Activated CD8-positive, alpha-beta memory T cell treated with anti-CD3 and anti-CD28 coated beads for 4 hours (primary cell): ENCODE measurements at places on chromosomes 12 and 14.
A peak's percentile ranks its signal among the peaks of the same experiment; 100 is the strongest.

DNA sequence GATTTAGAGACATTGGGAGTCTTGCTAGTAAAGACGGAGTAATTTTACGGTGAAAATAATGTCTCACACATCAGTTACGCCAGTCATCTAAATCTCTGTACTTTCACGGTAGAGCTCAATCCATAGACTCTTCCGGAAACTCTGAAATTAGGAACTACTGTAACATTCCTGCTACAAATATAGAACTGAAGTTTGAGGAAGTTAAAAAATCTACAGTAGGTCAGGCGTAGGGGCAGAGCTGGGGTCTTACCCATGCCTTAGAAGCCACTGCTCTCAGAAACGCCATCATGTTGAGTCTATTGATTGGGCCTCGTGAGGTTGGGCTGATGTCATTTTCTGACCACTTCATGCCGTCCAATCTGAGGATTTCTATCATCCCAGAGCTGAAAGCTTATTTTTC is 1029.8 kb upstream of the TMEM132C start:
- DNase-seq, result no peak

DNA sequence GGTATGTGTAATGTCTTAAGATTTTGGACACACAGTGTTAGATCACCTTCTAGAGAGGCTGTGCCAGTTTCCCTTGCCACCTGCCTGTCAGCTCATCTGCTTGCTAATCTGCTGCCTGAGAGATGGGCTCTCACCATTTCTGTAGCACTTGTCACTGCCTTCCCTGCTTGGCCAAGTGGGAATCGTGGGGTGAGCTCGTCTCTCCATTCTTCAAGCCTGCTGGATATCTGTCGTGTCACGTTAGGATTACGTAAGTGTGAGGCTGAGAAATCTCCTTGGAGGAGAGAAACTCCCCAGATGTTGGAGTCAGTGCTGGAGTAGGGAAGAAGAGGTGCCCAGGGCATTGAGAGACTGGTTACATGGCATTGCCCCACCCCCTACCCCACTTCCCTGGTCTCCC is 8.6 kb upstream of the RPH3A start:
- no peak for DNase-seq

DNA sequence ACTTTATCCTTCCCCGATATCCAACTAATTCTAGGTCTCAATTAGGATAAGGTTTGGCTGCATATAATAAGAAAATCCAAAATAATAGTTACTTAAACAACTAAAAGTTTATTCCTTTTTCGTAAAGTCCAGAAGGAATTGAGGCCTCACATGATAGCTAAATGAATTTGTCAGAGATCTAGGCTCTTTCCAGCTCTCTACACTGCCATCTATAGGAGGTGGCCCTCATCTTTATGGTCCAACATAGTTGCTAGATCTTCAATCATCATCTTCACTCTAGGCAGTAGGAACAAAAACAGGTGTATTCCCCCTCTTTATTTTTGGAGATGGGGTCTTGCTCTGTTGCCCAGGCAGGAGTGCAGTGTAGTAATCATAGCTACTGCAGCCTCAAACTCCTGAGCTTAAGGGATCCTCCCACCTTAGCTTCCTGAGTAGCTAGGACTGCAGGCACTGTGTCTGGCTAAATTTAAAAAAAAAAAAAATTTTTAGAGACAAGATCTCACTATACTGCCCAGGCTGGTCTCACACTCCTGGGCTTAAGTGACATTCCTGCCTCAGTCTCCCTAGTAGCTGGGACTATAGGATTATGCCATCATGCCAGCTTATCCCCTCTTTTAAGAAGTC is 46.5 kb upstream of the SAV1 start:
- DNase-seq, result no peak

GRCh38 chr14:22251090-22251489 is 337.9 kb downstream of the DAD1 start:
- DNase-seq, result no peak

DNA sequence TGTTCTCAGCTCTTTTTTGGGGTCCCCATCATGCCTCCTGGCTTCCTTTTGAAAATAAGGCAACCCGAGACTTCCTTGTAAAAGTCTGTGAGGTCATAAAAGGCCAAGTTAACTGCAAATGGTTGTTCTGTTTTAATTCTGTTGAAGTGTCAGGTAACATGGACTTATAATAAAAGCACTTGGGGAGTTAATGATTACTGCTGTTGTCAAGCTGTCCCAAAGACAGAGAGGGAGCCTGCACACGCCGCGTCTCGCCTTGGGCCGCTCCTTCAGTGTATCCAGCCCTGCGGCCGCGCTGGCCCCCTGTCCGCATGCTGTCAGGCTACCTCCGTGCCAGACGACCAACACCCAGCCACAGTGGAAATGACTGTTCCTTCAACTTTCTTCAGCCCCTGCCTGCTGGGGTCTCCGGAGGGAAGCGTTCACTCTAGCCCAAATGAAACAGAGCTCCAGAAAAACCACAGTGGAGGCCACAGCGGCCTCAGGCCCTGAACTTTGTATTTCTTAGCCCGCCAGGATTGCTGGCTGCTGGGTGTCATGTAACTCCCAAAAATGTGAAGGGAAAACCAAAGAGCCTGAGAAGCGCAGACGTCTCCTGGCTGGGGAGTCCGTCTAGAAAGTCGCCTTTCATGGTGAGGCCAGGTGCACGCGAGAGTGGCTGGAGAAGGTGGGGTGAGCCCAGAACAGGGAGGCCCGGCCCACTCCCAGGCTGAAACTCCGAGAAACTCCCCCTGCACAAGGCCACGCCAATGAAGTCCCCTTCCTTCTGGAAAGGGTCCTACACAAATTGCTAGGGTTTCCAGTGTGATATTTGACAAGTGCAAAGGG is 189.1 kb downstream of the ZFP36L1 start:
- no peak for DNase-seq

DNA sequence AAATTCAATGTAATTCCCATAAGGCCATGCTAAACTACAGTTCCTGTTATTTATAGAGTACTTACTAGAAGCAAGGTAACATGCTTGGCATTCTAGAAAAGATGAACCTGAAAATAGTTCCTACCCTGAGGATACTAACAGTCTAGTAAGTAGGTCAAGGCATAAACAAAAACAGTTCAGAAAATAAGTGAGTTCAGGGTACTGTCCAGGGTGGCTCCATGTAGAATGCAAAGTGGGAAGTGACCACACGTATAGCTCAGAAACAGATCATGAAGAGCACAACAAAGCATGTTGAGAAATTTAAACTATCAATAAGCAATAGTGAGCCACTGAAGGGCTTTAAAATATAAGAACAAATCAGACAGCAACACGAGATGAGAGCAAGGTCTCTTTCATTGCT is 2.3 kb downstream of the TMED10 start:
- DNase-seq, result no peak

GRCh38 chr12:75933101-75933500 is 98.5 kb downstream of the PHLDA1 start:
- DNase-seq, result no peak

DNA sequence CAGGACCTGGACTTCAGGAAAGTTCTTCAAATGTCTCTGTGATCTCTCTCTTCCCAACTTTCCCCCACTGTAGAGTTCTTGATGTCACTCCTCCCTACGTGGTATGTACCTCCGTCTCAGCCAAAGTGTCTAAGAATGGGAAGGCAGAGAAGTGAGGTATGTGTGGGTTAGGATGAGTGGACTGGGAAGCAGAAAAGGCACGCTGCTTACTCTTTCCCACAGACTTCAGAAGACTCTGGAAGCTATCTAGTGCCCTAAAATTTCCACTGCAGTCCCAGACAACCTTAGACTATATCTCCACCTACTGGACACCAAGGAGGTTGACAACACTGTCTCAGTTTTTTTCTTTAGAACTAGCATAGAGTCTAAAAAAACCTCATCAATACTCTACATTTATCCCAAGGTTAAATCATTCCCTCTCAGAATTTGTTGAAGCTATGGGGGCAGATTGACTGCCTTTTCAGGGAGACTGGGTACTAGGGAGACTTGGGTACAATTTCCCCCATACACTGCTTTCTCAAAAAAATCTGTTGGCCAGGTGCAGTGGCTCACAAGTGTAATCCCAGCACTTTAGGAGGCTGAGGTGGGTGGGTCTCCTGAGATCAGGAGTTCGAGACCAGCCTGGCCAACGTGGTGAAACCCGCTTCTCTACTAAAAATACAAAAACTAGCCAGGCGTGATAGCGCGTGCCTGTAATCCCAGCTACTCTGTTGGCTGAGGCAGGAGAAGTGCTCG is 20.6 kb upstream of the ITGA5 start:
- no peak for DNase-seq

GRCh38 chr12:29320295-29321085 is 60.5 kb downstream of the ERGIC2 start:
- no peak for DNase-seq

- no peak for DNase-seq
These were observed 114.3 kb upstream of the PDZRN4 start for GRCh38 chr12:41073633-41074472.

- no peak for DNase-seq
These were observed 2.3 kb upstream of the ACVRL1 start for GRCh38 chr12:51904951-51905470.

GRCh38 chr12:112252184-112252583 is 126.8 kb downstream of the TRAFD1 start:
- DNase-seq, result no peak

- DNase-seq, result no peak
These were observed 158.0 kb downstream of the SLC5A8 start for GRCh38 chr12:101051901-101052550.

DNA sequence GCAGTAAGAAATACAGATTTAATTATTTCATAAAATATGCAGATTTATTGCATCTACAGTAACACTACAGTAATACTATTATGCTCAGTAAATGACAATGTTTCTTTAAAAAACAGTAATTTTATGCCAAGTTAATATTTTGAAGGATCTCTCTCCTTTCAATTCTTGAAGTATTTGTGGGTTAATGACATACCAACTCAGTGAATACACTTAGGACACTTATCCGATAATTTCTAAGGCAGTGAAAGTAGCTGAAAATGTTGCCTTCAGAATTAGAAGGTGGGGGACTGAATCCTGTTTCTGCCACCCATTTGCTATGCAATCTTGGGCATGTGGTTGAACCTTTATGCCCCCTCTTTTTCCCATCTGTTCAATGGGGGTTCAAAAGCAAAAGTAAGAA is 24.8 kb upstream of the IFNG-AS1 start:
- no peak for DNase-seq

DNA sequence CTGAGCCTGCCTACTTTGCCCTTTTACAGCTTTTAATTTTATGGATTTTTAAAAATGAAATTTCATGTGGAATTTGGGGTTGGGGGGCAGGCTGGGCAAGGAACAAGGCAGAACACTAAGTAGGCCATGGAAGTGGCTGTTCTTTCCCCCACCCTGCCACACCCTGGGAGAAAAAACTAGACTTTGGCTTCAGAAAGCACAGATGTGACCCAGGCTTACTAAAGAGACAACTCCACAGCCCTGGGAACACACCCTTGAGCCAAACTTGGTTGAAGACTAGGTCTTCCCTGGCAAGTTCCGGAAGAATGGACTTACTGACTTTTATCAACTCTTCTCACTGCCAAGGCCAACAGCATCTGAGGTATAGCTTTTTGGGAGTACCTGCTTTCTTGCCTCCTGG is 40.3 kb downstream of the BAZ2A start:
- DNase-seq, result no peak

DNA sequence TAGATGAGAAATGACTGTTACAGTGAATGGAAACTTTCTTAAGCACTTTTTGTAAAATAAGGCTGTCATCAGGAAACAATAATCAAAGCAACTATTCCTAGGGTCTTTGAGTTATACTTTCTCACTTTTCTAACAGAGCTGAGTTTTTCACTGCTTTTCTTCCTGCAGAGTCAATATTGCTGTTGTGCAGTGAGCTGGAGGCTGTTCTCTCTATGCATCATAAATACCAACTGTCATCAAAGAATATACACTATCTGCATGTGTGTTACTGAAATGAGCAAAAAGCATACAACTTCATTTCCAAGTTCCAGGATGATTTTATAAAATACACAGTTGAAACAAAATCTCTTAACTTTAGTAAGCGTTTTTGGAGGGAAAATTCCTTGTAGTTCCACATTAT is 110.4 kb upstream of the CPSF6 start:
- DNase-seq, result no peak

- DNase-seq, result no peak
These were observed 69.8 kb upstream of the CLMN start for GRCh38 chr14:95389471-95390011.

GRCh38 chr14:35416108-35416750 is 11.7 kb upstream of the NFKBIA start:
- peak; percentile 77 for DNase-seq

- DNase-seq, result no peak
These were observed 960.3 kb upstream of the TMEM132C start for GRCh38 chr12:127306604-127307215.

GRCh38 chr14:65170768-65171507 is 68.6 kb upstream of the MAX start:
- DNase-seq, result no peak

GRCh38 chr12:86349196-86349595 is 93.0 kb upstream of the MGAT4C start:
- DNase-seq, result no peak

DNA sequence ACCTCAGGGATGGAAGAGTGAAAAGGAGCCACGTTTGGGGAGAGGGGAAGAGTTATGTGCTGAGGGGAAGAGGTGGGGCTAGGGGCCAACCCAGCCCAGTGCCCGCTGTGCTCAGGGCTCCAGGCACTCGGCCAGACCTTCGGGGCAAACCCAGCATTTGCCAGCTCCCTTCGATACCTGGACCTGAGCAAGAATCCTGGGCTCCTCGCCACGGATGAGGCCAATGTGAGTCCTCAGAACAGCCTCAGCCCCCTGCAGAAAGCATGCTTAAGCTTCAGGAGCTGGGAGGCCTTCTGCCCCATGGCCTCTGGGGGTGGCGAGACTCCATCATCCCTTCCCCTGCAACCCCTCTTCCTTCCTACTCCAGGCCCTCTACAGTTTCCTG is 5.0 kb downstream of the CARMIL3 start:
- DNase-seq, result no peak

- no peak for DNase-seq
These were observed 91.3 kb downstream of the TSPAN9 start for GRCh38 chr12:3168223-3169221.

- DNase-seq, result no peak
These were observed 211.6 kb downstream of the SLC6A15 start for GRCh38 chr12:84701041-84701440.

GRCh38 chr14:75720842-75721498 is 59.9 kb downstream of the TTLL5 start:
- DNase-seq, result no peak

- DNase-seq, result no peak
These were observed 242.1 kb upstream of the NOS1 start for GRCh38 chr12:117603316-117604113.

DNA sequence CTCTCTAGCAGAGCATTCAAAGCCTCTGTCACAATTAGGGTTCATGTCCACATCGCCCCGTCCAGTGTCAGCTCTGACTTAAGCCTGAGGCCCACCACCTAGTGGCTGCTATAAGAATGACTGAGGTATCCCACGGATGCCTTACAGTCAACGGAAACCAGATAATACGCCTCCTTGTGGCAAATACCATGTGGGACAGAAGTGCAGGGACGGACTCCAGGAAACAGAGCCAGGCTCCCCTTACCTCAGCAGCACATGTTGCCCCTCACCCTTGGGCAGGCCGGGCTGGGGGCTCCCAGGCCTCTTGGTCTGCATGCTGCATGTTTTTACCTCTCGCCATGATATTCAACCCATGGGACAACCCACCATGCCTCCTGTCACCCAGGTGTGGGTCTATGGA is 86.3 kb downstream of the VWF start:
- no peak for DNase-seq

- no peak for DNase-seq
These were observed 67.3 kb downstream of the ZNF664 start for GRCh38 chr12:124040291-124040690.

- DNase-seq, result peak; percentile 10
These were observed 46.1 kb downstream of the CYP46A1 start for GRCh38 chr14:99729991-99730875.

GRCh38 chr14:33862261-33862802 is 88.5 kb downstream of the EGLN3 start:
- no peak for DNase-seq
